ENCODE measurements at places on chromosomes 5 and 9. TPM values are rescaled to one million over a fixed set of nuclear protein-coding genes. Genes with fewer than 3 reads are reported as not detected.

DNA sequence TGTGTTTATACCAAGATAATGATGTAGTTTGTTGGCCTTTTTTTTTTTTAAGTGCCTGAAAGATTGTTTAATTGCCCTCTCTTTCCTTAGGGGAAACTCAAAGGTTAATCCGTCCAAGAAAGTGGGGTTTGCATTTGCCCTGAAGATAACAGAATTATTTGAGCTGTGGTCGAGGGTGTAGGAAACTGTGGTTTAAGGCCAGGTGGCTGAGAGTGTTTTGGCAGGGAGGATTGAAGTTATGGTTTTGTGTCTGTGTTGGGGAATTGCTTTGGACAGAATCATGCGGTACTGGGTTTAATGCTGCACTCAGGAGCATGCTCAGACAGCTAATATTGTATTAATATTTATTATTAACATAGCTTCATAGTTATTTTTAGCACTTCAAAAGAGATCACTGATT, 509.8 kb downstream of the EBF1 start:
- peaks cover under 1% of the 10 kb centered on the region for H3K36me3 ChIP-seq
- H3K27me3 ChIP-seq, result no peaks in the 10 kb centered on the region
- DNase-seq, result no peak
- no peak overlapping the region for H3K27ac ChIP-seq

DNA sequence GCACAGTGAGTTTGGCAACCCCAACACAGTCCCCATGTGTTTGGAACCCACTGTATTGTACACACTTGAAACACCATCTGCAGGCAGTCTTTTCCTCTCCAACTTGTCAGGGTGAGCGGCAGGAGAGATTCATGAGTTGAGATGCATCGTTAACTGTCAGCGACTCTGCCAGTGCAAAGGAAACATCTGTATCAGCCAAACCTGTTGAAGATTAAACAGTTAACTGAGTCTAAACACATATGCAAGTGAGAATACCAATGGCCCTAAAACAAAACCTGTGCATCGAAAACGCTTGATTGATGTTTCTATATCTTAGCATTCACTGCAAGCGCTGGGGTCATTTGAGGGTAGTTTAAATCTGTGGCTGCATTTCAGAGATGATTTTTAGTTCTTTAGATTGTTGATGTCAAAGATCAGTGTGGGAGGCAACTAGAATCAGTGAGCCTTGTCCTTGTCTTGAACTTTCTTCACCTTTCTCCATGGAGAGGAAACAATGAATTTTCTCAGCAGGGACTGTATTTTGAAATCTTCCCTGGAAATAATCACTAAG, 41.3 kb upstream of the PAM start:
- H3K36me3 ChIP-seq, result no peaks in the 10 kb centered on the region
- H3K27ac ChIP-seq, result no peak overlapping the region
- no peaks in the 10 kb centered on the region for H3K27me3 ChIP-seq
- DNase-seq, result no peak
- H3K4me1 ChIP-seq, result peaks cover 36% of the 10 kb centered on the region

DNA sequence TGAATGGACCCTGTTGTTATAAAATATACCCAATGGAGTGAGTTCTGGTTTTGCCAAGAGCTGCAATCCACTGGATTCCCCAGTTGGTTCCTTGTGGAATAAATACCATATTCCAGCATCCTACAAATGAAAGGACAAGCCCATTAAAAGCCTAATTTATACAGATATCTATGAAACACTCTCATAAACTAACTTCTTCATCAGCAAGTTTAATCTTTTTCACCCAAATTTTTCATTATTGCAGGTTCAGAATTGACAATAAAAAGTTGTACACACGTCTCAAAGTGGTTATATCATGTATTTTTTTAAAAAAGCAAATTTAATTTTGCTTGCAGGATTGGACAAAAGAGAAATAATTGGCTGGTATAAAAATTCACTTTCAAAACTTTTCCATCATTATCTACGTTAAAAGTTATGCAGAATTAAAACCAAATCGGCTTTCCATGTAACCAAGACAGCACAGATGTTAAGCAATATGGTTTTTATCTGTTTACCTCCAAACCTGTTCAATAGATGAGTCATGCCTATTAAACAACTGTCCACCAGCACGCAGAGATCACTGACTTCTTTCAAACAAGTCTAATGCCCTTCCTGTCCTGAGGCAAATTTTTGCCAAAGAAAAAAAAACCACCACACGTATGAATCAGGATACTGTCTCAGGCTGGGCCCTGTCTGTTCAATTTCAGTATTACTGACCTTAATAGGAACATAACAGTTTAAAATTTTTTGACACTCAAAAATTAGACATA, 42.5 kb downstream of the CEMIP2 start:
- peaks cover 40% of the 10 kb centered on the region for H3K36me3 ChIP-seq
- H3K4me1 ChIP-seq, result peaks cover 5% of the 10 kb centered on the region
- no peak overlapping the region for H3K4me3 ChIP-seq
- DNase-seq, result no peak

- H3K4me3 ChIP-seq, result no peak overlapping the region
- no peak overlapping the region for H3K27ac ChIP-seq
- no peaks in the 10 kb centered on the region for H3K36me3 ChIP-seq
- no peak for DNase-seq
Observed at GRCh38 chr5:27845248-27845647, 806.9 kb upstream of the CDH9 start.

DNA sequence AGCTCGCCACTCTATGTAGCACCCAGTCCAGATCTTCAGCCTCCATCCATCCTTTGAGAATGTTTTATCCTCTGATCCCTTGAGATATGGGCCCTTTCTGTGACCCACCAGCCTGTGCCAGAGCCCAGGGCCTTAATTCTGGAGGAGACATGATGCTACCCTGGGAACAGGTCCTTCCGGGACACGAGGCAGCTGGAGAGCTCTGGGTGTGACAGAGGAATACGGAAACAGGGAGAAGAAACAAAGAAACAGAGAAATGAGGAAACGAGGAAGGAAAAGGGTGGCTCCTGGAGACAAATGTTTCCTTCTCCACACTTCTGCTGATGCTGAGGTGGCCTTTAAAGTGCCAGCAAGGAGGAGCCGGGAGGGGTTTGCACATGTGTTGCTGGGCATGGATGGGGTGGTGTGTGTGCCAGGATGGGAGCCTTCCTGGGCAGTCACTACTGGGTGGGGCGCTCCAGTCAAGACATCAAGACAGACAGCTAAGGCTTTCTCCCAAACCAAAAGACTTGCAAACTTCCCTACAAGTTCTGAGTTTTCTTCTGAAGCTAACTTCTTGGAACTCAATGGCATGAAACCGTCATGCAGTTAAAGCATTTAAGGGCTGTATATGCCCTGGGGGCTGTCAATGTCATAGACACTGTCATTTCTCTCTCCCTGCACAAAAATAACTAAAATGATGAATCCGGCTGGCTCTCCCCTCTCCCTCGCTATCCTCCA, 22.8 kb upstream of the MARCHF6 start:
- peaks cover 35% of the 10 kb centered on the region for H3K4me1 ChIP-seq
- H3K36me3 ChIP-seq, result no peaks in the 10 kb centered on the region
- DNase-seq, result peak; percentile 36
- H3K27me3 ChIP-seq, result peaks cover 59% of the 10 kb centered on the region

- H3K27me3 ChIP-seq, result no peaks in the 10 kb centered on the region
- DNase-seq, result no peak
- H3K36me3 ChIP-seq, result peaks cover 38% of the 10 kb centered on the region
- no peak overlapping the region for H3K4me3 ChIP-seq
- no peaks in the 10 kb centered on the region for H3K4me1 ChIP-seq
- H3K27ac ChIP-seq, result no peak overlapping the region
Observed at GRCh38 chr9:97673922-97674321, 23.2 kb downstream of the XPA start.

GRCh38 chr5:83281658-83282057, 189.9 kb upstream of the VCAN start:
- DNase-seq, result no peak
- no peaks in the 10 kb centered on the region for H3K36me3 ChIP-seq
- no peak overlapping the region for H3K27ac ChIP-seq
- H3K27me3 ChIP-seq, result no peaks in the 10 kb centered on the region

GRCh38 chr9:114401344-114401743, 13.6 kb upstream of the AKNA start:
- no peak for DNase-seq
- H3K27ac ChIP-seq, result peak overlapping the region; percentile 21
- H3K27me3 ChIP-seq, result no peaks in the 10 kb centered on the region
- H3K4me3 ChIP-seq, result no peak overlapping the region
- peaks cover 24% of the 10 kb centered on the region for H3K4me1 ChIP-seq

DNA sequence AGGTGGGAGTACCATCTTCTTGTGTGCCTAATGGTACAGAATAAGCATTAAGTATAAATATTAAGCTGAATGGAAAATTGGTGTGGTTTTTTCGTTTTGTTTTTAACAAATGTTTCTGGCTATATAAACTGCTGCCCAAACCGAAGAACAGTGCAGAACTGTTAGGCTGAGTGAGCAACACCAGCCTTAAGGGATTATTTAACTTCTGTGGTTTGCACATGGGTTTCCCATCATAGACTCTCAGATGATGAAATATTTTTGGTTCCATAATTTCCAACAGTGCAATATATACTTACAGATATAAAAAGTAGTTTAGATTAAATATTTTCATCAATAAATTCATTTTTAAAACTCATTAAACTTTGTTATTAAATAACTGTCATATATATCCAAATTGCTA, 16.4 kb downstream of the C5orf63 start:
- H3K27me3 ChIP-seq, result no peaks in the 10 kb centered on the region
- H3K36me3 ChIP-seq, result peaks cover 5% of the 10 kb centered on the region
- no peak for DNase-seq
- H3K4me3 ChIP-seq, result no peak overlapping the region
- H3K4me1 ChIP-seq, result peaks cover 2% of the 10 kb centered on the region

- DNase-seq, result no peak
- peaks cover 14% of the 10 kb centered on the region for H3K4me1 ChIP-seq
- H3K27ac ChIP-seq, result no peak overlapping the region
- H3K27me3 ChIP-seq, result peaks cover 5% of the 10 kb centered on the region
Observed at GRCh38 chr9:111063332-111063731, 25.1 kb upstream of the LPAR1 start.

Gene TMEM215
- 0.27 TPM for total RNA-seq

Gene TMCO6
- 29.4 TPM for total RNA-seq

Gene CD274
- 1.2 TPM for total RNA-seq

Gene PCDHA1
- not detected for total RNA-seq

Gene CNTLN
- 14.1 TPM for total RNA-seq

Gene GPR150
- total RNA-seq, result not detected

Gene SLC44A1
- 130 TPM for total RNA-seq

Gene OBP2B
- total RNA-seq, result not detected

Gene LCN10
- not detected for total RNA-seq

Data from type B pancreatic cell (in vitro differentiated cells).